ENCODE measurements at places on chromosomes 1 and 21.

DNA sequence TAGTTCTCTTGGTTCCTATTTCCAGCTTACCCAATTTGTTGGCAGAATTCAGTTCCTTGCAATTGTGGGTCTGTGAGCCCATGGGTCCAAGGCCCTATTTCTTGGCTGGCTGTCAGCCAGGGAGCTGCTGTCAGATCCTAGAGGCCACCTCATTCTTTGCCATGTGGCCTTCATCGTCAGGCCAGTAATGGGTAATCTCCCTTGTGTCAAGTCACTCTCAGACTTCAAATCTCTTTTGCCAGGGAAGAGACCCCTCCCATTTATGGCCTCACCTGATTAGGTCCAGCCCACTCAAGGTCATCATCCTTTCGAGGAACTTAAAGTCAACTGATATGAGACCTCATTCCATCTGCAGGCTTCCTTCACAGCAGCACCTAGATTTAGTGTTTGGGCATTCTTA, 17.9 kb downstream of the OBSCN start:
- no peak for DNase-seq

- DNase-seq: no peak
These were observed 22.9 kb upstream of the ATP1A1 start for GRCh38 chr1:116350097-116350645.

- DNase-seq: no peak
These were observed 281.2 kb upstream of the ST6GALNAC5 start for GRCh38 chr1:76585980-76586674.

DNA sequence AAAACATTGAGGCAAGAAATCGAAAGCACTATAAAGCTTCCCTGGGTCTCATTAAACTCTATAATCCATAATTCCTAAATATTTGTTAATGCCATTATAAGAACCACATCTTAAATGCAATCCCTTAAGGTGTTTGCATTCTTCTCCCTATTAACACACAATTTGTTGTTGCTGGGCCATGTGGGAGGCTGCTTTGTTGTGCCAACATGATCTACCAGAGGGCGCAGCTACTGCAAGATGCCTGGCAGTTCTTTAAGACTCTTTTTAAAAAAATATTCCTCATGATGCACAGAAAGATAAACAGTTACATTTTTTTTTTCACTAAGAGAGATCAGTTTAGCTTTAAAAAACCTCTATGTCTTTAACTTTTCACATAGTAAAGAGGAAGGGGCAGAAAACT, 39.0 kb upstream of the BCAS2 start:
- DNase-seq: no peak

DNA sequence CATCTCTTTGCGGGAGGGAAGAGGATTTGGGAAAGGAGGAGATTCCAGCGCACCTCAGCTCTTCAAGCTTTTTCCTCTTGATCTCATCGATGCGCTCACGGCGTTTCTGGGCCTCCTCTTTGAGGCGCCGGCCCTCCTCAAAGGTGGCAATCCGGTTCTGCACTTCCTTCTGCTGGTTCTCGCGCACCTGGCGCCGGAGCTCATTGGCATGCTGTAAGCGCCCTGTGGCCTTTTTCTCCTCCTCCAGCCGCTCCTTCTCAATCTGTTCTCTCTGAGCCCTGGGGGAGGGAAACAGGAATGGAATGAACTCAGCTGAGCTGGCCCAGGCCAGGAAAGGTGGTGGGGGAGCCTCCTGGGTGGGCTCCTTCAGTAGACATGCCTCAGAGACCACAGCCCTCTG, 10.4 kb upstream of the VSIG8 start:
- no peak for DNase-seq

GRCh38 chr1:9406111-9406510, 113.4 kb downstream of the SPSB1 start:
- DNase-seq: no peak

DNA sequence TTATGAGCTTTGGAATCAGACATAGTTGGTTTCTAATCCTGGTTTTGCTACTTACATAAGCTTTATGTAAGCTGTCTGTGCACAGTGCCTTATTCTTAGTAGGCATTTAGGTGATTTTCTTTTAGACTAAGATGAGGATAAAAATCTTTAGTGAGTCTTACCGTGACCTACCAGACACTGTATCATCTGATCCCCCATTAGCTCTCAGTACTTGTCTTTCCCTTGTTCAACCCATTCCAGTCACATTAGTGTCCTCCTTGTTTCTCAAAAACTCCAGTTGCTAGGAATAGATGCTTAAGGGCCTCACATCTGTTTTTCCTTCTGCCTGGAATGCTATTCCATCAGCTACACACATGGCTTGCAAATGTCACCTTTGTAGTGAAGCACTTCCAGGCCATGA, 18.8 kb downstream of the PPP1R12B start:
- no peak for DNase-seq

GRCh38 chr1:156592158-156592909, 758 bp downstream of the NAXE start:
- DNase-seq: no peak

DNA sequence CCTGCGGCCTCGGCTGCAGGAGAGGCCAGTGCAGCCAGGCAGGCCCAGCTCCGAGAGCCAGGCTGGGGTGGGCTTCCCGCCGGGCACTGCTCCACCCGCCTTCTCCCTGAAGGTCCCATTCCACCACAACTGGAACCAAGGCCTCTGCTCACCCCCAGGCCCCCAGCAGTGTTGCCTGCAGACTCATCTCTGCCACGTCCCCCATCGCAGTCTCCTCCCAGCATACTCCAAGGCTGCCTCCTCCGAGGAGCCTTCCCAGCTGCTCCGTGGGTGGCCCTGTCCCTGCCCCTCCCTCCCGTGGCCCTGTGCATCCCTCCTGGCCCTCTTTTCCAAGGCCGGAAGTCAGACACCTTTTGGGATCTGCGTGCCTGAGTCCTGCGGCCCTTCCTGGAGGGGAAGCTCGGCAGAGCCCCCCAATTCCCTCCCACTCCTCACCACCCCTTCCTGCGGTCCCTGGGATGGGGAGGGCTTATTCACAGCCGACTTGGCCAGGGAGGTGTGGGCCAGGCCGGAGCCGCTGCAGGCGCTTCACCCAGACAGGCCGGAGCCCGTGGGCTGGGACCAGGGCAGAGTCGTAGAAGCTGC, 47.6 kb downstream of the SLX9 start:
- DNase-seq: no peak

- no peak for DNase-seq
These were observed 97.1 kb downstream of the ARHGEF10L start for GRCh38 chr1:17636612-17637011.

- DNase-seq: no peak
These were observed 65.4 kb downstream of the FAM163A start for GRCh38 chr1:179808503-179808902.

DNA sequence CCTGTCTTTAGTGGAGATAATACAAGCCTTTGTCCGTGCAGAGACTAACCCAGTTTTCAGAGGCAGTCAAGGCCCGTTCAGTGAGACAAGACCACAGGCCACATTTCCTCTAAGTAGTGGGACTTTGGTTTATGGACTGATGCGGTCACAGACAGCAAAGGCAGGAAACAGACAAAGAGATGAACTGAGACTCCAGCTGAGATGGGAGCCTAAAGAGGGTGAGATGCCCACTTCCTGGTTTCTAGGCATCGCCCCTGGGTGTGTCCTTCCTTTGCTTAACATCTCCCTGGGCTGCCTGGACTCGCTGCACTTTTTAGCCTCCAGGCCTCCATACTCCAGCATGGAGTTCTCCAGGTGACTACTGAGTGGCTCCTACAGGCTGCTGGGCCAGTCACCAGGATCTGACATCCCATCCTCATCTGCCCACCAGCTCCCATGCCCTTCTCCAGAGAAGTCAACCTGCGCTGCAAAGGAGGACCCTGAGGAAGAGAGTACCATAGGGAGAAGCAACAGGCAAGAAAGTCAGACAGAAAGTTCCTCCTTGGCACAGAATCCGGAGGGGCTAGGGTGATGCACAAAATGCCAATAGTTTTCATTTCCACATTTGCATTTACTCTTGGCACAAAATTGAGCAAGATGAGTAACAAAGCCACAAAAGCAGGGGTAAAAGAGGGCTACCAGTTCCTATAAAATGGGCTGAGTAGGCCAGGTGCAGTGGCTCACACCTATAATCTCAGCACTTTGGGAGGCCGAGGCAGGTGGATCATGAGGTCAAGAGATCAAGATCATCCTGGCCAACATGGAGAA, 15.1 kb downstream of the THEMIS2 start:
- DNase-seq: no peak

DNA sequence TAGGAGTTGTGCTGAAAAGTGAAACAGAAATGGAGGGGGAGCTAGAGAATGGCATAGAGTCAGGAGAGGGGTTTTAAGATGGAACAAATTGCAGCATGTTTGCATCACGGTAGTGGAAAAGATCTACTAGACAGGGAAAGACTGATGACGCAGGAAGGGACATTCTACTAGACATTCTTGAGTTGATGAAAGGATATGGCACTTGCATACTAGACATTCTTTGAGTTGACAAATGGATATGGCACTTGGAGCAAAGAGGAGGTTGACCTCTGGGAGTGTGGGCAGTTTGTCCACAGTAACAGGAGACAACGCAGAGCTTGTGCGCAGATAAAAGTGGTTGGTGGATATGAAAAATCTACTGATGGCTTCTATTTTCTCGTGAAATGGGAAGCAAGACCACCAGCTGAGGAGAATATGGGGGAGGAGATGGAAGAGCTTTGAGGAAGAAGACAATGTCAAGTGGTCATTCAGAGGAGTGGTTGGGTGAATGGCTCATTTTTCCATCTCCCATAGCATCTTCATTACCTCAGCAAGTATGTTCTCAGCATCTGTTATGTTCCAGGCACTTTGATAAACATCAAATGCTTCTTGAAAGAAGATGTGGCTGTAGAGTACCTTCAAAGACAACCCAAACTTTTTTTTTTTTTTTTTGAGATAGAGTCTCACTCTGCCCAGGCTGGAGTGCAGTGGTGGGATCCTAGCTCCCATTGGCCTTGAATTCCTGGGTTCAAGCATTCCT, 2.4 kb upstream of the CTPS1 start:
- DNase-seq: no peak

GRCh38 chr1:211183747-211184313, 49.9 kb upstream of the KCNH1 start:
- no peak for DNase-seq

DNA sequence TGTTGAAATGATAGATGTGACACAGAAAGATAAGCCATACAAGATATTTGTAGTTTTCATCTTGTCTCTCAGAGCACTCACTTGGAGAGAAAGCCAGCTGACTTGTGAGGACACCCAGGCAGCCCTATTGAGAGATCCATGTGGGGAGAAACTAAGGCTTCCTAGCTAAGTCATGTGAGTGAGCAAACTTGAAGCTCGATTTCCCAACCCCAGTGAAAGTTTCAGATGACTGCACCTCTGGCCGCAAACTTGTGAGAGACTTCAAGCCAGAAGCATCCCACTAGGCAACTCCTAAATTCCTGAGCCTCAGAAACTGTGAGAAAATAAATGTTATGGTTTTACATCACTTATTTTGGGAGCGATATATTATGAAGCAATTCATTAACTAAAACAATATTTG, 832.3 kb downstream of the LTN1 start:
- no peak for DNase-seq

DNA sequence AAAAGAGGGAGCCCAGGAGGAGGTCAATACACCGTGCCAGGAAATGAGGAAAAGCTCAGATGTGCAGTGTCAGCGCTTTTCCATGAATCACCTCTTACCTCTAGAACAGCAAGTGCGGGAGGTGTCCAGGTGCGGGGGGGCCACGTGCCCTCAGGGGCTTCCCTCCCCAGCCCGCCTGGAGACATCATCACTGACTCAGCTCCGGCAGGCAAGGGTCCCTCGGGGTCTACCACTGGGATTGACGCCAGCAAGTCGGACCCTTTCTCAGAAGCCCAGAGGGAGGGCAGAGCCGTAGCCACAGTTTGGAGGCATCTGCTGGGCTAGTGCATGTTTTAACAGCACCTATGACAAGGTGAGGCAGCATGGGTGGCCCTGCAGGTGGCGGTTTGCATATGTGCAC, 67.4 kb upstream of the TRAPPC10 start:
- DNase-seq: no peak

- DNase-seq: no peak
These were observed 45.4 kb downstream of the CD247 start for GRCh38 chr1:167472752-167473521.

DNA sequence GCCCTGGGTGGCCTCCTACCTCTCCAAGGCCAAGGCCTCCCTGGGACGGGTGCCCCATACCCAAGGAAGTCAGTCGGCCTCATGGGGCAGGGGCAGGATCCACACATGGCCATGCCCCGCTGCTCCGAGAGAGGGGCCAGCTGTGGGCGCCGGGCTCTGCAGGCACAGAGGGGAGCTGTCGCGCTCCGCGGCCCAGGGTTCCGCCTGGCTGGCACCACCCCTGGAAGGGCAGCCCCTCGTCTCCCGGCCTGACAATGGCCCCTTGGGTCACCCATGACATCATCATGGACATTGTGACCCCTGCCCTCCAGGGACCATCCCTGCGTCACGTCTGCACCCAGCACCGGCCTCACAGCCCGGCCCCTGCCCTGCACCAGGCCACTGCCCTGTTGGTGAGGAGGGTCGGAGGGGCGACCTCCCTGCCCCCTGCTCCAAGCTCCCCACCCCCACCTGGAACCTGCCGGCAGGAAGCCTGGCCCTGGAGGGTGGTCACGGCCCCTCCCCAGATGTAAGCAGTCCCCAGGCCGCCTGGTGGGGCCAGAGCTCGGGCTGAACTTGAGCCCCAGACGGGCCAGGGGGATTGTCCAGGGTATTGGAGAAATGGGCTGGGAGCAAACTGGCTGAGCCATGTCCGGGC, 5.8 kb downstream of the TTLL10 start:
- no peak for DNase-seq

GRCh38 chr1:244730153-244730933, 77.4 kb downstream of the DESI2 start:
- no peak for DNase-seq

- no peak for DNase-seq
These were observed 12.7 kb downstream of the ERRFI1 start for GRCh38 chr1:8013399-8013798.

- DNase-seq: no peak
These were observed 185.2 kb downstream of the LEPR start for GRCh38 chr1:65605621-65606020.

DNA sequence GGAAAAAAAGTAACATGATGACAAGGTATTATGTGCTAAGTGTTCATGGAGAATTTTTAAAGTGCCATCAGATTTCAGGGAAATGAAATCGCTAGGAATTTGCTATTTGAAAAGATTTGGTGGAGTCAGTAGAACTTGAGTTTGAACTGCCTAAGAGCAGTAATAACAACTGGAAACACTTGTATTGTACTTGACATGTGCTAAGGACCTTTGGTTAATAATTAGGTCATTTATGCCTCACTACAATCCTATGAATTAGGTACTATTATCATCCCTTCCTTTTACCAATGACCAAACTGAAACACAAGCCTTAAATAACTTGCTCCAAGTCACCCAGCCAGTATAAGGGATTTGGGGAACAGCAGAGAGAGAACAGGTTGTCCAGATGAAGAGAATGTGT, 133.4 kb downstream of the NTNG1 start:
- DNase-seq: no peak

- no peak for DNase-seq
These were observed 270.4 kb upstream of the B3GALT2 start for GRCh38 chr1:193456811-193457280.

All from stimulated activated CD4-positive, alpha-beta T cell treated with anti-CD3 and anti-CD28 coated beads, TNF-alpha, amount 100 ng/mL, for 1 hour (primary cell).